Iris pigment epithelial cell (primary cell): ENCODE measurements at places on chromosomes 11 and 22.

- DNase-seq: no peak
Observed at GRCh38 chr11:8745431-8746253, 63.0 kb downstream of the RPL27A start.

GRCh38 chr11:84345597-84345996 is 1059.4 kb upstream of the CCDC90B start:
- no peak for DNase-seq

- no peak for DNase-seq
Observed at GRCh38 chr11:16603245-16603644, 135.2 kb upstream of the C11orf58 start.

DNA sequence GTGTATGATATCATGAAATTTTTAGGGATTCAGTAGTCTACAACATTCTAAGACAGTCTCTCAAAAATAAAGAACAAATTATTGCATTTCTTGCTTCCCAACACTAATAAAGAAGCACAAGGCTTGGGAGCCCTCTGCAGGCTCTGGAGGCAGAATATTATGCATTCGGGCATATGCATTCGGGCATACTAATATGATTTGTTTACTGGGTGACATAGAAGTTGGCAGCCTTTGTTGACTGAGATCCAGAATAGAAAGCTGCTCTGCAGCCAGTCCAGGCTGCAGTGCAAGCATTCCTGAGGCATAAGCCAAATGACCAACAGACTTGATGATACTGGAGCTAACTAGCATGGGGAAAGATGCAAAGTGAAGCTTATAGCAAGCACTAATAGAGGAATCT is 945.5 kb downstream of the OPCML start:
- peak; percentile 10 for DNase-seq

DNA sequence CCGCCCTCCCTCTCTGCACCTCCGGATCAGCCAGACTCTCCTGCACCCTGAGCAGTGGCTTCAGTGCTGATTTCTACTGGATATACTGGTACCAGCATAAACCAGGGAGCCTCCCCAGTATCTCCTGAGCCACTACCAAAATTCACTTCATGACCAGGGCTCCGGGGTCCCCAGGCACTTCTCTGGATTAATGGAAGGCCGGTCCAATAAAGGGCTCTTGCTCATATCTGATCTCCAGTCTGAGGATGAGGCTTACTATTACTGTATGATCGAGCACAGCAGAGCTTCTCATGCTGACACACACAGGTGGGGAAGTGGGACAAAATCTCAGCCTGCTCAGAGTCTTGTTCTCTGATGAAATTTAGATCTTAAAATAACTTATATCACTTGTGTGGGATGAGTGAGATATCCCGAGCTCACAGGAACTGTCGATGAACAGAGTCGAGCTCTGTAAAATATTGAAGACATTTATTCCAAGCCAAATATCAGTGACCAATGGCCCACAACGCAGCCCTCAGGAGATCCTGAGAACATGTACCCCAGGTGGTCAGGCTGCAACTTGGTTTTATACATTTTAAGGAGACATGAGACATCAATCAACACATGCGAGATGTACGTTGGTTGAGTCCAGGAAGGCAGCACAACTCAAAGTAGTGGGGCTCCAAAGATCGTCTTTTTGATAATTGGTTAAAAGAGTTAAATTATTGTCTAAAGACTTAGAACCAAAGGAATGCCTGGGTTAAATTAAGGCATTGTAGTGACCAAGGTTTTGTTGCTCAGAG is 93.0 kb upstream of the TOP3B start:
- DNase-seq: no peak

- DNase-seq: no peak
Observed at GRCh38 chr22:35540595-35541253, at the start of gene RASD2. RASD2 (plus strand) TSS chr22:35540831; CDS start chr22:35546810, 5,979 bp downstream.

GRCh38 chr11:118791111-118791960 is at the start of gene DDX6:
DDX6 (minus strand) TSS chr11:118791164; CDS start chr11:118786251, 4,913 bp downstream.
- peak; percentile 93 for DNase-seq

DNA sequence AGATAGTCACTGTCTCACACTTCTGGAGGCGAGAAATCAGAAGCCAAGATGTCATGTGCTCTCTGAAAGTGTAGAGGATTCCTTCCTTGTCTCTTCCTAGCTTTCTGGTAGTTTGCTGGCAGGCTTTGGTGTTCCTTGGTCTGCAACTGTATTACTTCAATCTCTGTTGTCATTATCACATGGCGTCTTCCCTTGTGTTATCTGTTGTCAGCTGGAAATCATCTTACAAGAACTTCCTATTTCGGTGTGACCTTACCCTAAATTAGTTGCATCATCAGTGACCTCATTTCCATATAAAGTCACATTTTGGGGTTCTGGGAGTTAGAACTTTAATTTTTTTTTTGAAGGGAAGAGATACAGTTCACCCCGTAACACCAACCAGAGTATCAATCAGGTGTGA is 3.3 kb upstream of the LIN7C start:
- DNase-seq: no peak

DNA sequence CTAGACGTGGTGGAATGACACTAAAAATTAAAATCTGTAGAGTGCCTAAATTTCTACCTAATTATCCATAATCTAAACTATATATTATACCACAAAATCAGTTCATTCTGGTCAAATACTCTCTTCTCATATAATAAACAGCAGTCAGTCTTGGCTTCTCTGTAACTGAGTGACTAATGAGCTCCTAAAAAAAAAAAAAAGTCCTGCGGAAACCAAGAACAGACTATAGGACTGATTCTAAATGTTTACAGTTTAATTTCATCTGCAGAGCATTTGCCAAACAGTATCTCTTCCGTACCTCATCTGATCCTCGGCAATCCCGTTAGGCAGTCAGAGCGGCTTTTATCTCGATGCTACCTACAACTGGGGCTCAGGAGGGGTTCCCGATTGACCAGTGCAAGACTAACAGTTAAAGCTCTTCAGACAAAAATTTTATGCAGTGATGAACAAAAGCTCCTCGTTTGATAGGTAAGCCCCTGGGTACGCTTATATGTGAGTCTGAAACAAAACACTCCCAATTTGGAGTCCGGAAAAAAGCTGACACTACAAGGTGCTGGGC is 686 bp downstream of the KIF18A start:
- peak; percentile 54 for DNase-seq

DNA sequence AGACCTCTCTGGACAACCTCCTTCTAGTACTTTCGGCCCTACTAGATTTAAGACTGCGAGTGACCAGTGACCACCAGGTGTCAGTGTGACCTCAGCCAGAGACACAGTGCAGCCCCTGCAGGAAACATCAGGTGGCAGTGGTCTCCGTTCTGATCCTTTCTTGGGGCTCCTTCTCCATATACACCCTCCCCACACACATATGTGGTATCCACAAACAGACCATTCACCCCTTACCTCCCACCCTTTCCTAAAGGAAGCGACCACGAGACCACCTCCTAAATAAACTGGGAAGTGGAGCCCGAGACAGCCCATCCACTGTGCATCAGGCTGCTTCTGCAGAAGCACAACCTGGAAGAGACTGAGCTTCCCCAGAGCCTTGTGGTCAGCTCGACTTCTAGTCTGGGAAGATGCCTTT is 38.5 kb upstream of the CYP2D6 start:
- peak; percentile 63 for DNase-seq

DNA sequence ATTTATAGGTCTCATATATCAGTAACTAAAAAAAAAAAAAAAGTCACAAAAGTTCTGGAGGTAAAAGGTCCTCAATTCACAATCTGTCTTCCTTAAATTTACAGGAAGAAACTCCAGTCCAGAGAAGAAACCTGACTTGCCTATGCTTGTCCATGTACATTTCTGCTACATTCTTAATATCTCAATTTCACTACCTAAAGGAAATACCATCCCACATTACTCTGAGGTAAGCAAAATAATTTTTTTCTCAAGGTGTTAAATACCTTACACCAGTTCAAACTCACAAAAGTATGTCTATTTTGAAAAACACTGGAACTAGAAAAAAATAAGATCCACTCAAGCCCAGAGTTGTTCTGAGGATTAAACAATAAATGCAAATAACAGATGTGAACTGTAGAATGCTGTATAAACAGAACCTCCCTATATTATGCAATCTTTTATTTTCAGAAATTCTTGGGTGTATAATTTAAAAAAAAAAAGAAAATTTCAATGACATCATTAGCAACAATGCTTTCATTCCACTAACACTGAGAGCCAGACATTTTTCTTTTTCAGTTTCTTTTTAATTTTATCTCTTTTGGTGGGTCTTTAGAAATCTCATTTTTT is 49.9 kb upstream of the GDPD4 start:
- peak; percentile 31 for DNase-seq

DNA sequence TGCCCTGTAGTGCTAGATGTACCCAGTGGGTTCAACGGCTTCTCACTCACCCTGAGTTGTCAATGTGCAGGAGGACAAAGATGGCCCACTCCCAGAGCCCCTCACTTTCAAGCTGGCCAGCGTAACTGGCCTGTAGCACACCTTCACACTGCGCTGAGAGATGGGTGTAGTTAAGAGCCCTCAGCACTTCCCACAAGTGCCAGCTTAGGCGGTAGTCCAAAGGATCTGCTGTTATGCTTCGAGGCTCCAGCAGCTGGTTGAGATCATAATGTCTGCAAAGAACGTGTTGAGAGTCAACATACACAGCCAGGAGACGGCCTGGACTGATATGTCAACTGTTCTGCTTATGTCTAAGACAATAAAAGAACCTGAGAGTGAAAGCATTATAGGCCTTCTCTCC is 14.7 kb upstream of the CHRNA10 start:
- no peak for DNase-seq

GRCh38 chr22:34917239-34917638 is 148.7 kb upstream of the ISX start:
- DNase-seq: no peak

DNA sequence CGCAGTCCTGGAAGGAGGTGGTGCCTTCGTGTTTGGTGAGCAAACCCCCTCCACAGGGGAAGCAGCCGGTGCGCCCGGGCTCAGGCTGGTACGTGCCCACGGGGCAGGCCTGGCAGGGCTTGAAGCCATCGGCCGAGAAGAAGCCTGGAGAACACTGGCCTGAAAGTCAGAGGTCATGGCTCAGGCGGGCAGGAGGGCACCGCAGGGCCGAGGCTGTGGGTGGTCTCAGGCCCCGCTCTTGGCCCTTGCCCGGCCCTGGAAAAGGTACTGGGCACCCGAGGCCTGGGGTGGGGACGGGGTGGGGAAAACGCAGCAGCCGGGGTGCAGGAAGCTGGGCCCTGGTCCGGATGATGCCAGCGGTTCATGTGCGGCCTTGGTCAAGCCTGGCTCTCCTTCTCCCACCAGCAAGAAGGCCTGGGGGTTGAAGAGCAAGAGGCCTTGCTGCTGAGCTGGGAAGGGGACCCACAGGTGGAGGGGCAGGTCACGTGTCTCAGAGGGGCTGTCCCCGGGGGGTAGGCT is 25.6 kb upstream of the TTLL12 start:
- DNase-seq: no peak

GRCh38 chr11:87290304-87290922 is 252.7 kb downstream of the TMEM135 start:
- DNase-seq: peak; percentile 56

- peak; percentile 1 for DNase-seq
Observed at GRCh38 chr11:56876621-56877275, 112.0 kb upstream of the OR5AK2 start.

- no peak for DNase-seq
Observed at GRCh38 chr11:25211635-25212254, 714.9 kb downstream of the LUZP2 start.

- DNase-seq: no peak
Observed at GRCh38 chr22:49015459-49015858, 812.2 kb downstream of the BRD1 start.

GRCh38 chr11:72722050-72722748 is 30.0 kb downstream of the ARAP1 start:
- DNase-seq: peak; percentile 95

GRCh38 chr11:74683941-74684481 is 47.2 kb downstream of the CHRDL2 start:
- peak; percentile 34 for DNase-seq

- no peak for DNase-seq
Observed at GRCh38 chr11:45252877-45253276, 33.3 kb downstream of the SYT13 start.

- DNase-seq: peak; percentile 30
Observed at GRCh38 chr11:29124470-29124869, 892.4 kb downstream of the KCNA4 start.

DNA sequence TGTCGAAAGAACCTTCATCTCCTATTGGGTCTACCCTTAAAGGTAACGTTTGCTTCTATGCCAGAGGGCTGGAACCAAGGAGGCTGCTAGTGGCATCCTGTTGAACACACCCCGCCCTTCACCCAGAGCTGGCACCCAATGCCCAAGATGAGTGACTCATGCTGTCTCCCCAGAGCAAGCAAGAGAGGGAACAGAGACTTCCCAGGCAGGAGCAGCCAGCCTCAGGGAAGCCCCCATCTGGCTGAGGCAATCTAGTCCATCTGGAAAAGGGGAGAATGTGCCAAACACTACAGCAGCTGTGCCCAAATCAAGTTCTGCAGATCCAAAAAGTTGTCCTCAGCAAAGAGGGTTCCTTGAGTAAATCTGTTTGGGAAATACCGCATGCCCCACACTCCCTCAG is 91.9 kb upstream of the TP53I11 start:
- DNase-seq: no peak

GRCh38 chr11:118058311-118059245 is 18.3 kb upstream of the TMPRSS4 start:
- no peak for DNase-seq

GRCh38 chr22:32699001-32699582 is 102.4 kb upstream of the TIMP3 start:
- no peak for DNase-seq

DNA sequence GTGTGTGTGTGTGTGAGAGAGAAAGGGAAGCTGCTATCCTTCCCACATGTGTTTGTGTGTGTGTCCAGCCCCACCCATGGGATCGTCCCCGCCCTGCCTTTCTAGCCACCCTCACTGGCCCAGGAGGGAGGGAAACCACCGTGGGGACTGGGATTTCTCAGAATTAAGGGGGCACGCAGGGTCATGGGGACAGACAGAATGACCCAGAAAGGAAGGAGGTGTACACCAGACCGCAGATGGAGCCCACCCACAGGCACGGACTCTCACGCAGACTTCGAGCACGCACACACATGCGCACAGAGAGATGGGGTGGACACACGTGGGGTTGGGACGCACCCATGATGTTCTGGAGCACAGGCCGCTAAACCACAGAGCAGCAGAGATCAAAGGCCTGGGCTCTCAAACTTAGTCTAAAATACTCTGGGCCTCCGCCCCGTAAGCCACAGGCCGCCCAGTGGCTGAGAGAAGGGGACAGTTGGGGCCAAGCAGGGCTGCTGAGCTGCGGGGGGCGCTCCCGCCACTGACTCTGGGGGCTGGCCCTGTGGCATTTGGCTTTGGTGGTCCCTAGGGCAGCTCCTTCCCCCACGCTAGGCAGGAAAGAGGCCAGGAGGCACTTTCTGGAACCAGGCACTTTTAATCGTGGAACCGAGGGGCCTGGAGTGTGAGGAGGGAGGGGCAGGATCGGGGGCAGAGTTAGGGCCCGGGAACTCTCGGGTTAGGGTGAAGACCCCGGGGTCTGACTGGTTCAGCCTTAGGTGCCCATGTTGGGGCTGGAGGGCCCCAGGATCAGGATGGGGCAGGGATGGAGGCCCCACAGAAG is 1.5 kb downstream of the IFITM5 start:
- no peak for DNase-seq

GRCh38 chr11:71103266-71103665 is 149.1 kb downstream of the SHANK2 start:
- DNase-seq: no peak
